Bronchial epithelial cell (primary cell): ENCODE measurements at places on chromosomes 1 and 21. TPM values are rescaled to one million over a fixed set of nuclear protein-coding genes. Genes with fewer than 3 reads are reported as not detected.

The SPRR2G gene
- total RNA-seq, result not detected in 2 replicates

The CYP4X1 gene
- under 0.01 and 0.13 TPM in 2 replicates for total RNA-seq

- DNase-seq, result peak; percentile 93
Measured at GRCh38 chr21:37368541-37369279, 2.1 kb downstream of the DYRK1A start.

GRCh38 chr1:175147569-175147968, 45.0 kb downstream of the KIAA0040 start:
- DNase-seq, result no peak

GRCh38 chr1:91173346-91173890, 151.6 kb upstream of the ZNF644 start:
- no peak for DNase-seq

The PADI2 gene
- total RNA-seq, result 1.0 and 1.3 TPM in 2 replicates

The BATF3 gene
- total RNA-seq, result 0.26 TPM in 1 of 2 replicates, not detected in the other

DNA sequence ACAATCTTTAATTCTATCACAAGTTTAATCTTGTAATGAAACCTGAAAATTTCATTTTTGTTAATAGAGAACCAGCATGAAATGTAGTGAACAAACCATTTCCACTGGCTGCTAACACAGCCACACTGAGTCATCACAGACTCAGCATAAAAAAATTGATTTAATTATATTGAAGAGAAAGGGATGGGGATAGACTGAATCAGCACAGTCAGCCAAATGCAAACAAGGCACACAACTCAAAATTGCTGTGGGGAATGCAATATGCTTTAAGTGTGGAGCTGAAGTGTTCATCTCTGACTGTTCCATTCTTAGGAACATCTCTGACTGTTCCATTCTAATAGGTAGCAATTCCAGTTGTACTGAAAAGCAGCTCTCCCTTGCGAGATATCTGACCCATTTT, 299.8 kb downstream of the MRPL39 start:
- DNase-seq, result peak; percentile 20

DNA sequence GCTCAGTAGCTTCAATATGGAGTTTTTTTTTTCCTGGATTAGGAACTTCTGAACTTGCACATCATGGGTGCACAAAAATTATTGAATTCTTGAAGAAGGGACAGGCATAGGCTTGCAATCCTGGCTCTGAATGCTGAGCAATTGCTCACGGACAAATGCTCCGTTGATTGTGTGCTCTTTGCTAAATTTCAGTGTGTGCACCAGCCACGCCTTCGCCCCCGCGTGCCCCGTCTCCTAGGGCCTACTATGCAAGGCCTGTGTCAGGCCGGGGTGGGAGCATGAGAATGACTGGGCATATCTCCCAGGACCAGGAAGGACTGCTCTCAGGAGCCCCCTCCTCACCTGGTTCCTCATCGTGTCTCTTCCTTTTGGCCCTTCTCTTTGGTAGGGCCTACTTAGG, 17.4 kb downstream of the IL6R start:
- peak; percentile 74 for DNase-seq

DNA sequence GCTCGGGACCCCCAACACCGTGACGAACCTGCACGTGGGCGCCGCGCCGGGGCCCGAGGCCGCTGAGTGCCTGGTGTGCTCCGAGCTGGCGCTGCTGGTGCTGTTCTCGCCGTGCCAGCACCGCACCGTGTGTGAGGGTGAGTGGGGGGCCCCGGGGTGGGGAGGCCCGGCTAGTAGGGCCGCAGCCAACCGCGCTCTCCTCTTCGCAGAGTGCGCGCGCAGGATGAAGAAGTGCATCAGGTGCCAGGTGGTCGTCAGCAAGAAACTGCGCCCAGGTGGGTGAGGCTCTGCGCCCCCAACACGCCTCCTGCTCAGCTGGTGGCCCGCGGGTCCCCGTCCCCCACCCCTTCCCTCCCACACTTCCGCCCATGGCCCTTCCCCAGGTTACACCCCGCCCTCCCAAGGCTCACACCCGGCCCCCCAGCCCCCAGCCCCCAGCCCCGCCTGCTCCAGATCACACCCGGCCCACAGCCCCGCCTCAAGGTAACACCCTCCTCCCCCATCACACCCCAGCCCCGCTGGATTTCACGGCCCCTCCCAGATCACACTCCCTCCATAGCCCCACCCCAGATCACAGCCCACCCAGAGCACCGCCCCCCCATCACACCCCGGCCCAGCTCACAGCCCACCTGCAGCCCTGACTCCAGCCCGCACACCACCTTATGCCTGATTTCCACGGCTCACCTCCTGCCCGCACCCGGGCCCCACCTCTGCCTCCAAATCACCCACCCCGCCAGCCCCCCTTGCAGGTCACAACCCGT, 2.4 kb upstream of the MMP23B start:
- DNase-seq, result no peak
